ENCODE measurements at places on chromosomes 2 and 18.

DNA sequence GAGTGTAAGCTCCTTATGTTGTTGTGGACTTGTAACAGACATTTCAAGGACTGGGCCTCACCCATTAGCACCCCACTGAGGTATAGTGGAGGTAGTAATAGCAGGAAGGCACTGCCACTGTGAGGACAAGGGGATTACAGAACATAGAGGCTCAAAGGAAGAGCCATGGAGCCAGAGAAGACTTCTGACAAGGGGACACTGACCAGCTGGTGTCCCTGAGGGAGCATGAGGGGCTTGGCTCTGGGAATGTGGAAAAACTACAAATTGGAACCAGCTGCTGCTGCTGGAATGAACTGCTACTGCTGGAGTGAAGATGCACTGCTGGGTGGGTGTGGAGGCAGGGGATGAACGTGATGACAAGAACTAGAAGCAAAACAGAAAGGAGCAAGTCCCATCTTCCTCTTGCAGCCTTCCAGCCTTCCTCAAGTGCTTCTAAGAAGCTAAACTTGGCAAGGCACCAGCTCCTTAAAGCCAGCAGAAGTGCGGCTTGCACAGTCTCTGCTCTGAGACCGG, 167.3 kb upstream of the NOSTRIN start:
- DNase-seq: no peak

DNA sequence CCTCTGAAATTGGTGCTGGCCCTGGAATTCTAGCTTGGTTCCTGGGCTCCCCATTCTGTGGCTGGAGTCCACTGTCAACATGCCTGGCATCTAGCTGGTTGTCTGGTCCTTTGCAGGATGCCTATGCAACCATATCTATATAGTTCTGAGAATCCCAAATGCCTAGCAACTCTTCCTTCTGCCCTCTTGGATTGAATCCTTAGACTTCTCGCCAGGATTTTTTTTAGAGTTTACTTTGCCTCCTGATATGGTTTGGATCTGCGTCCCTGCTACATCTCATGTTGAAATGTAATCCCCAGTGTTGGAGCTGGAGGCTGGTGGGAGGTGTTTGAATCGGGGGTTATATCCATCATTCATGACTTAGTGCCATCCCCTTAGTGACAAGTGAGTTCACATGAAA, 65.0 kb upstream of the LYPD1 start:
- DNase-seq: no peak

- no peak for DNase-seq
Measured at GRCh38 chr2:39466311-39466710, 29.2 kb upstream of the MAP4K3 start.

DNA sequence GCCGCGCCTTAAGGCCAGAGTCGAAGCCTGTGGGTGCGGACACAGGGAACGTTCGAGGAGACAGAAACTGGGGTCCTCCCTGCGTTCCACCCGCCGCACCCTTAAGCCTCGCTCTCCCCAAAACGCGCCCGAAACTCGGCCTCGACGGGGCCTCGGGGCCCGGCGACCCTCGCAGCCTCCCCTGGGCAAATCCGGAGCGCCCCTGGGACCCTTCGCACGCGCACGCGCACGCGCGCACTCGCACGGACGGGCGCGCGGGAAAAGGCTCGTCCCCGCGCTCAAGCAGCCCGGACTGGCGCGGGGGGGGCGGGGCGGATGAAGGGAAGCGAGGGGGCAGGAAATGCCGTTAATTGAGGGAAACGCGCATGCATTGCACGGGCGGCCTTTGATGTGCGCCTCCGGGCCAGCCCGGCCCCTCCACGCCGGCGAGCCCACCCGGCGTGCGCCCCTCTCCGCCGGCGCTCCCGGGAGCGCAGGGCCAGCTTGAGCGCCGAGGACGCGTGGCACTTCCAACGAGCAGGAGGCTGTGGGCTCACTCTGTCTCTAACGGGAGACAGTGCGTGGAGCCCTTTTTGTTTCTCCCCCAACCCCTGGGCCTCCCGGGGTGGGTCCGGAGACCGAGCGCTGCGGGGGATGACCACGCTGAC, 5.4 kb upstream of the SALL3 start:
- DNase-seq: no peak

GRCh38 chr18:46756025-46756558, 761 bp downstream of the ST8SIA5 start:
- no peak for DNase-seq

GRCh38 chr2:101362316-101362715, 25.0 kb downstream of the CREG2 start:
- DNase-seq: no peak

DNA sequence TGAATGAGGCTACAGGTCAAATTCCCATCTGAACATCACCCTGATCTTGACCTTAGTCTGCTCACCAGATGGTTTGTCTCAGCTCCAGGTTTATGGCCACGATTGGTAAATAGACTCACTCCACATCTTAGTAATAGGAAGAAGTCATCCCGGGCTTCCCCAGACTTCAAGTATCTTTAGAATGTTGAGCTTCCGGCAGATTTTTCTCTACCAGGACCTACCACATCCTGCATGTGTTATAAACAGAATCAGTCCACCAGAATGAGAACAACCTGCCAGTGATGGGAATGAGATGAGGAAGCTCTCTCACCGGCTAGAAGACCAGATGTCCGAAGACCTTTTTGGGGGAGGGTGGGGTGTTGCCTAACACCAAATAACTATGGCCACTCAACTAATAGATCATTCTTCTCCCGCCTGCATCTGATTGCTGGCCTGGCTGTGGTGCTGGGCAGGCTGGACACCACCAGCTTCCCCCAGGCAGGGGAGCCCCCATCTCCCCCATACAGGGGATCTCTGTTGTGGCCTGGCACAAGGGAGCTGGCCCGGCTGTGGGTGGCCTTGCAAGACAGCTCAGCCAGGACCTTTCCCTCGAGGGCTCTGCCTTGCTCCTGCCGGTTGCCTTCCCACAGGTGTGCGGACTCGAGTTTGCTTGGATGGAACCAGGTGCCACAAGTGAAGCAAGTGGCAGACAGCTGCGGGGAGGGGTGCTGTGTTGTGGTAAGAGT, 88.5 kb downstream of the SH3RF3 start:
- DNase-seq: no peak

- no peak for DNase-seq
Measured at GRCh38 chr2:213980883-213981282, 430.0 kb upstream of the VWC2L start.

- no peak for DNase-seq
Measured at GRCh38 chr18:60019463-60019840, 119.7 kb downstream of the PMAIP1 start.

DNA sequence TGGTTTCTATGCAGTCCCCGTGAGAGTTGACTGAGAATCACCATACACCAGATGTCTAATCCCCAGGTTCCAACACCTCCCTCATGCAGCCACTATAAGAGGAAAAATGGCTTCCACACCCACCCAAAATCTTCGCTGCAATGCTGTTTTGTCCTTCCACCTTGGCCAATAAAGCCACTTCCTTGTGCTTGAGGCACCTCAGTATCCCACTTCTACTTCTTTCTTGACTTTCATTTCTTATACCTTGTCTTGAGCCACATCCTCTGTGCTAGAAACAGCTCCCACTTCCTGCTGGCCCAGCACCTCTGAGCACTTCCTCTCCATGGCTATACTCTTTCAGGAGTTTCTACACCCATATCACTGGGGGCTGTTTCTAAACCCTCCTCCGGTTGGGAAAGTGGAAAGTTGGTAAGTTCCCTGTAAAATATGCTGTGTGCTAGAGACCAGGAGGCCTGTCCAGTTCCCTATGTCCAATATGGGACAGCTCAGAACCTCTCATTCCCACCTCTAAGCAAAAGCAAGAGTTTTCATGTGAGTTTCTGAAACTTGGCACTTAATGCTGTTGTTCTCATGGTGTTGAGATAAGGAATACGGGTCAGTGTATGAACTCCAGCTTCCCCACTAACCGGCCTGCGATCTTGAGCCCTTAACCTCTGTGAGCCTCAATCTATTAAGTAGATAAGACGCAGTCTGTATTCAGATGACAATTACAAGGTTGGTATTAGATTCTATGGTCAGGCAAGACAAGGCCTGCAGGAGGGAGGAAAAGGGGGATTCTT, 209.1 kb upstream of the ID2 start:
- DNase-seq: no peak

GRCh38 chr18:51253476-51253875, 56.0 kb upstream of the MEX3C start:
- peak; percentile 7 for DNase-seq

DNA sequence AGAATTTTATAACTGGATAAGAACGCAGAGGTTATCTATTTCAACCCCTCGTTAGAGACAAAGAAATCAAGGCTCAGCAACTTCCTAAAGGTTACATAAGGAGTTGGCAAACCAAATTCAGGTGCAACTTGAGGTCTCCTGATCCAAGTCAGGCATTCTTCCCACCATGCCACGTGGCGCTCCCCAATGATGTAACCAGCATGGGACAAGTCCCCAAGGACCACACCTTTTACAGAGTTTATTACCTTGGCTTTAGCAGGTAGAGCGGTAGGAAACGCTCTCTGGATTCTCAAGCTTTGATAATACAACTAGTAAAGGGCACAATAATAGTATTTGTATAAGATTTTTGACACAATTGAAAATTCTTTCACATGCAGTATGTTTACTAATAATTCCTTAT, 26.7 kb upstream of the MBOAT2 start:
- DNase-seq: no peak

GRCh38 chr2:187576906-187577305, 22.7 kb upstream of the TFPI start:
- DNase-seq: no peak

DNA sequence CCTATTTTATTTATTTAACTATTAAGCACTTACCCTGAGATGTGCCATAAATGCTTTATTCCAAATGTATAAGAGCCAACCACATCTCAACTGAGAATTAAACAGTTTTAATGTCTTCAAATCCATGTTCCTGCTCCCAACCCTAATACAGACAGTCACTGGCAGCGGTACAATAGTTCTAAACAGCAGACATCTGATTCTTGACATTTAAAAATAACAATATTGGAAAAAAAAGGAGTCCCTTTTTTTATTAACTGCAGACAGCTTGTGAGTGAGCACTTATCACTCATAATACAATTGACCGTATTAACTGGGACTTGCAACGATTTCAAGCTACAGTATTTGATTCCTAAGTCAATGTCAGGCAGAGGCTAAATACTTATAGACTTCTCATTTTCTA, 424.6 kb downstream of the TGIF1 start:
- DNase-seq: no peak

DNA sequence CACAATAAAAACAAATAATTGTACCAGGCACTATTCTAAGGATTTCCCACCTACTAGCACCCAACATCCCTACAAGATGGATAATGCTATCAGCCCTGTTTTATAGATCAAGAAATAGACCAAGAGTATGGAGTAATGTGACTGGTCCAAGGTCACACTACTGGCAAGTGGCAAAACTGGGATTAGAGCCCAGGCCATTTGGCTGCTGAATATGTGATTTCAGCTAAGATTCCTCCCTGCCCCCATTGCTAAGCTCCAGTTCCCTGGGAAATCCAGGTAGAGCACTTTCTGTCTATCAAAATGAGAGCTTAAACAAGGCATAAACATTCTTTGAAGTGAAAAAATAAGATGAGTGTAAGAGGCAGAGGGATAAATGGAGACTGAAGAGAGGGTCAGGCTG, 157.8 kb downstream of the DNAH6 start:
- no peak for DNase-seq

- no peak for DNase-seq
Measured at GRCh38 chr2:222656526-222657446, 894 bp upstream of the FARSB start.

GRCh38 chr18:57220480-57220879, 73.6 kb downstream of the BOD1L2 start:
- no peak for DNase-seq

DNA sequence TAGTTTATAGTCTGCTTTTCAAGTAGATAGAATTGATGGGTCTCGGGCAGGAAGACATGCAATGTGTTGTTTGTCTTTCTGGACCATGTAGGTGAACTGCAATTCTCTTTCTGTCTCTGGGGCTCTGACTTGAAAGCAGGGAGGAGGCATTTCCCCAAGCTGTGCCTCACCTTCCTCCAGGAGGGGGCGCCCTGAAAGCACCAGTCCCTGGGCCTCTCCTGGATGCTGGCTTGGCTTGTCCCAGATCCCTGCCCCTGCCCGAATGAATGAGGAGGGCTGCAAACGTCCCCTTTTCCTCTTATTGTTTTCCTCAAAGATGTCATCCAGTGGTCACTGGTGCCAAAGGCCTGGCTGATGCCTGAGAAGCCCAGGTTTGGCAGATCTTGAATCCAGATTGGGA, 270.6 kb downstream of the CELF4 start:
- DNase-seq: no peak

- peak; percentile 40 for DNase-seq
Measured at GRCh38 chr2:172172513-172173173, 69.9 kb upstream of the DLX2 start.

DNA sequence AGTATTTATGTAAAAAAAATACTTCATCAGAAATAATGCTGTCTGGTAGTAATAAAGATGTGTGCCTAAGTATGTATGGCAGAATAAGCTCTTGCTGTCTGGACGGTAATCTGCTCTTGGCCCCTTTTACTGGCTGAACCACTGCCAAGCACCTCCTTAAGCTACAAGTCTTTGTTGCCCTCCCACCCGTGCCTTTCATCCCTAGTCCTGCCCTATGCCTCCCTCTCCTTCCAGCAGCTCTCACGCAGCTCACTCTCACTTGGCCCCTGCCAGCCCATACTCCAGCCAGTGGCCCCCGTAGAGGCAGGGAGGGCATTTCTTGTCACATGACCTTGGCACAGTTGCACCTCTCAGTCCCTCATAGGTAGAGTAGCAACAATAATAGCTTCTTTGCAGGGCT, 54.5 kb upstream of the NPAS2 start:
- DNase-seq: no peak

DNA sequence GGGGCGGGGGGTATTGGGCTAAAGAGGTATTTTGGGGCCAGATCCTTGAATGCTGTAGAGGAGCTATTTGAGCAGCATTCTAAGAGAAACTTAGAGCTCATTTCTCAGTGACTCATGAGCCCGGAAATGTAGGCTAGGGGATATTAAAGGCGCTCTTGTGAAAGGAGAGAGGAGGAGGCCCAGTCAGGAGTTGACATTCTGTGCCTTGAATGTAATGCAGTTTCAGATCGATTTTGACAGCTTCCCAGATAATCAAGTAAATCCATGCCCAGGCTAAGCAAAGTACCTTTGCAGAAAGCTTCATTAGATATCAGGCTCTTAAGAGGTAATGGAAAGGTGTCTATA, 1.5 kb downstream of the CAB39 start:
- DNase-seq: no peak

DNA sequence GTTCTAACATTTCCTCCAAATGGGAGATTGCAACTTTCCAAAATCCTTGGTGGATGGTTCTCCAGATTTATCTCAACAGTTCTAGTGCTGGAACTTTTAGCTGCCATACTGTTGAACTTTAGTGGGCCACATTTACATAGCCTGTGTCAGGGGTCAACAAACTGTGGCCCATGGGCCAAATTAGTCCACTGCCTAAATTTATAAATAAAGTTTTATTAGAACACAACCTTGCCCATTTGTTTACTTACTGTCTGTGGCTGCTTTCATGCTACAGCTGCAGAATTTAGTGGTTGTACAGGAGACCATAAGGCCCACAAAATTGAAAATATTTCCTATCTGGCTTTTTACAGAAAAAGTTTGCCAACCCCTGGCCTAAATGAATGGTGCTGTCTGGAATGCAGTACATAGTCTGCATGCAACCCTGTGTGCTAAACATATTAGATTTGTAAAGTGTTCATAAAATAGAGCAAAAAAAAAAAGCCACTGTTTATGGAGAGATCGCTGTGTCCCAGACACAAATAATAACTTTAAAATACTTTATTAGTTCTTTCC, 30.3 kb downstream of the MGAT5 start:
- DNase-seq: no peak

GRCh38 chr18:8706791-8707555, 1.6 kb downstream of the MTCL1 start:
- DNase-seq: no peak

GRCh38 chr2:217853301-217853881, 149.4 kb downstream of the TNS1 start:
- DNase-seq: no peak
